ENCODE measurements at places on chromosomes 1 and 21.

GRCh38 chr1:109275706-109276345 lies 7.1 kb downstream of the PSRC1 start:
- no peaks in the 10 kb centered on the region for H3K36me3 ChIP-seq
- H3K27ac ChIP-seq = no peak overlapping the region
- no peaks in the 10 kb centered on the region for H3K27me3 ChIP-seq
- peaks cover 4% of the 10 kb centered on the region for H3K4me1 ChIP-seq
- no peak for DNase-seq

DNA sequence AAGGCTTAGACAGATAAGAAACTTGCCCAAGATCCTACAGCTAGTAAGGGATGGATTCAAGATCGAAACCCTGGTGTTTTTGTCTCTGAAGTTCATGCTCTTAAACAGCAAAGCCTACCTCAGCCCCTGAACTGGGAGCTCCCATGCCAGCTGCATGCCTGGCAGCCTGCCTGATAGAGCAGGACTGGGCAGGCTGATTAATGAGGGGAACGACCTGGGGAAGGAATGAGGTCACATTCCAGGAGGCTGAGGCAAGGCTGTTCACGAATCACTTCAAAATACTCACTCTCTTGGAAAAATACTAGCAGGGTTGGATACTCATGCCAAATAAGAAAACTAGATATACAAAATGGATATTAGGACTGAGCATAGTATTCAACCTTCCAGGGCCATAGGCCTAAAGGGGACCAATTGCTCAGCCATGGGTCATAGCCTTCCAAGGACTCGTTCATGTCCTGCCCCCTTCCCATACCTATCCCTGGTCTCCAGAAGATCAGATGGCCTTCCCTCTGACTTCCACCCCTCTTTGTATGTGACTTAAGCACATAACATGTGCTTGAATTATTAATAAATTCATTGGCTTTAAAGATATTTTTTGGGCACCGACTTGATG lies 15.6 kb upstream of the TACSTD2 start:
- peaks cover 27% of the 10 kb centered on the region for H3K27me3 ChIP-seq
- no peak for DNase-seq
- H3K36me3 ChIP-seq = no peaks in the 10 kb centered on the region

DNA sequence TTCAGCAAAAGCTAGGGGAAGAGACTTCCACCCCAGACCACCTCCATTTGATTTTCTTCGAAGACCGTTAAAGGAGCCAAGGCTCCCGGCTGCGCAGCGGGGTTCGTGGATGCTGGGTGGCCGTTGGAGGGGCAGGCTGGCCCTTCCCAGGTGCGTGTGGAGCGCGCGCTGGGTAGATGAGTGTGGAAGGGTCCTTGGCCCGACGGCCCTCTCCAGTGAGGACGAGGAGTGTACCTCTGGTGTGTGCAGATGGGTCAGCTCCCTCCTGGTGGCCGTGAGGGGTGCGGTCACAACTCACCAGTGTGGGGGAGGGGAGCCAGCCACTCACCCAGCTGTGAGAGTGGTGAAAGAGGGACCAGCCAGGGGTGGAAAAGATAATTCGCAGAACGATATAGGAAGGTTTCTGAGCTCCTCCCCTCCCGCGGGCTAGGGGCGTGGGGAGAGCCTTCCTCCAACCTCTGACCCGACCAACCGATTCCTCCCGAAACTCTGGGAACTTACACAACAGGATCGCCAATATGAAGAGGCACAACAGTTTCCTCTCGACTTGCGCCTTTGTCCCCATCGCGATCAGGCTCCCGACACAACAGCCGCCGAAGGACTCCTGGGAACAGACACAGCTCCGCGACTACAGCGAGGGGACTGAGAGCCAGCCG lies at the start of gene F11R:
F11R (minus strand) TSS at position 644 of the 656 bp plus-strand sequence; CDS start at position 565, 79 bp downstream.
- peaks cover 36% of the 10 kb centered on the region for H3K4me1 ChIP-seq
- DNase-seq = no peak
- H3K27ac ChIP-seq = peak within 1 kb of the TSS; percentile 73
- H3K27me3 ChIP-seq = no peaks in the 10 kb centered on the region
- no peaks in the 10 kb centered on the region for H3K36me3 ChIP-seq

DNA sequence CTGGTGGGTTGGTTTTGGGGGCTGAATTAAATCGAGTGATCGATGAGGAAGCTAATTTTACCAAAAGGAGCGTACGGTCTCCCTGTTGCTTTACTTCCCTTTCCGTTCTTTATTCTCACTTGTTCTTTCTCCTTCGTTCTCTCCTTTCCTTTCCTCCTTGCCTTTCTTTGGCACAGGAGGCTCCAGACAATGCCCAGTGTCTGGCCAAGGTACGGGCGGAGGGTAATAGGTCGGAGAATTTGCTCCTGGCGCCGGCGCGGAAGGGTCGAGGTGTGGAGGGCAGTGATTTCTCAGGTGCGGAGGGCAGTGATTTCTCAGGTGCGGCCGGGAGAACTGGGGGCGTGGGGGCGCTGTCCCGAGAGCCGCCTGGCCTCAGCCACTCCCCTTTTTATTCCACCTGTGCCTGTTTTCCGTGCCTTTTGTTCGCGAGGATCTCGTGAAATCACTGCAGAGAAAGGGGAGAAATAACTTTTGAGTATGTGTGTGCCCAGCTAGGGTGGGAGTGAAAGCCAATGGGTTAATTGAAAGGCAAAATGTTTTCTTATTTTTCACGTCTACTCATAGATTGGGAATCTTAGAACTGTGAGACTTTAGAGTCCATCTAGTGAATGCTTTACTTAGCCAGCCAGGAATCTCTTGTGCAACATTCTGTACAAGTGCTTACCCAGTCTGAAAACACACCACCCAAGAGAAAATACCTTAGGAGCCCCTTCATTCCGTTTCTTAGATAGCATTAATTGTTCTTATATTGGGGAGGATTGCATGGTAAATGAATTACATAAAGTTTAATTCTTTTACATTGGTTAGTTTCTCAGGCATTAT lies 1.3 kb downstream of the FNBP1L start:
- H3K4me1 ChIP-seq = peaks cover 18% of the 10 kb centered on the region
- H3K27me3 ChIP-seq = peaks cover 63% of the 10 kb centered on the region
- no peaks in the 10 kb centered on the region for H3K36me3 ChIP-seq
- H3K27ac ChIP-seq = no peak overlapping the region

DNA sequence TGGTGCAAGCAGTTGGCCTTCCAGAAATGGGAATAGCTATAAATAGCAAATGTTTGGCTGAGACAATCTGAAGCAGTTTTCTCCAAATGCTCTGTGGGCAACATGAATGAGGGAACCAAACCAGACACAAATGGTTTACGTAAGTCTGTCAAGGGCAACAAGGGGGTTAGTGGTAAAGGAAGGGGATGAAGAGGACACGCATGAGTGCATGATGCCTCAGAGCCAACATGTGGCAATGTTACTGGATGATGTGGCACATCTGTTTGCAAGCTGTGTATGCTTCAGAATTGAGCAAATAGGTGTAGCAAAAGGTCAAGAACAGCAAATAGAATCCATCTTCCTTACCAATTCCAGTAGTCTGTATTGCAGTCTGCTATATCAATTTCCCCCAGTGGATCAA lies 76.3 kb upstream of the LMO4 start:
- no peak overlapping the region for H3K4me3 ChIP-seq
- H3K27ac ChIP-seq = no peak overlapping the region
- H3K36me3 ChIP-seq = no peaks in the 10 kb centered on the region
- peaks cover 44% of the 10 kb centered on the region for H3K27me3 ChIP-seq
- no peaks in the 10 kb centered on the region for H3K4me1 ChIP-seq
- no peak for DNase-seq

DNA sequence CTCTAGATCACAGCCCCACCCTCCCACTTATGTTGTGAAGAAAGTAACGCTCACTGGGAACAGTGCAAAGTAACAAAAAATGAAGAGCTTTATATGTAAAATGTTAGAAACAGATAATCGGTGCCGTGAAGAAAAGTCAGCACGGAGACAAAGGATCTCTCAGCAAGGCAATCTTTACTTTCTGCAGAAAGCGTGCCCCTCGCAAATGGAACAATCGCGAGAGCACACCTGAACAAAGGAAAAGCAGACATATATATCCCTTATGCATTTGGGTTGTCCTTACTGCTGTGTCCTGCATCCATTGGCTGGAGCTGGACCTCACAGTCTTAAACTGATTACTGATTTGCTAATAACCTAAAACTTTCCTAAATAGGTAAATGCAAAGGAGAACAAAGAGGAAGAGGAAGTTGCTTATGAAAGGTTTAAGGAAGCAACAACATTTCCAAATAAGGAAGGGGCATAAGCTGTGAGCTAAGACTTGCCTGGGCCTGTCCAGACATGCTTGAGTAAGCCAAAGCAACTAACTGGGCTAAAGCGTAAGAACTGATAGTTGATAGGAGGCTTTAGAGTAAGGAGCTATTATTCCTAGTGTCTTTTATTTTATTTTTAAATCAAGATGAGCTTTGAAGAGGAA lies 89.7 kb downstream of the GTF2B start:
- no peak overlapping the region for H3K27ac ChIP-seq
- no peak for DNase-seq
- peaks cover 13% of the 10 kb centered on the region for H3K36me3 ChIP-seq
- no peaks in the 10 kb centered on the region for H3K27me3 ChIP-seq

GRCh38 chr1:110255392-110255787 lies 45.3 kb downstream of the KCNC4 start:
- peaks cover 18% of the 10 kb centered on the region for H3K4me1 ChIP-seq
- no peak for DNase-seq
- no peaks in the 10 kb centered on the region for H3K27me3 ChIP-seq

DNA sequence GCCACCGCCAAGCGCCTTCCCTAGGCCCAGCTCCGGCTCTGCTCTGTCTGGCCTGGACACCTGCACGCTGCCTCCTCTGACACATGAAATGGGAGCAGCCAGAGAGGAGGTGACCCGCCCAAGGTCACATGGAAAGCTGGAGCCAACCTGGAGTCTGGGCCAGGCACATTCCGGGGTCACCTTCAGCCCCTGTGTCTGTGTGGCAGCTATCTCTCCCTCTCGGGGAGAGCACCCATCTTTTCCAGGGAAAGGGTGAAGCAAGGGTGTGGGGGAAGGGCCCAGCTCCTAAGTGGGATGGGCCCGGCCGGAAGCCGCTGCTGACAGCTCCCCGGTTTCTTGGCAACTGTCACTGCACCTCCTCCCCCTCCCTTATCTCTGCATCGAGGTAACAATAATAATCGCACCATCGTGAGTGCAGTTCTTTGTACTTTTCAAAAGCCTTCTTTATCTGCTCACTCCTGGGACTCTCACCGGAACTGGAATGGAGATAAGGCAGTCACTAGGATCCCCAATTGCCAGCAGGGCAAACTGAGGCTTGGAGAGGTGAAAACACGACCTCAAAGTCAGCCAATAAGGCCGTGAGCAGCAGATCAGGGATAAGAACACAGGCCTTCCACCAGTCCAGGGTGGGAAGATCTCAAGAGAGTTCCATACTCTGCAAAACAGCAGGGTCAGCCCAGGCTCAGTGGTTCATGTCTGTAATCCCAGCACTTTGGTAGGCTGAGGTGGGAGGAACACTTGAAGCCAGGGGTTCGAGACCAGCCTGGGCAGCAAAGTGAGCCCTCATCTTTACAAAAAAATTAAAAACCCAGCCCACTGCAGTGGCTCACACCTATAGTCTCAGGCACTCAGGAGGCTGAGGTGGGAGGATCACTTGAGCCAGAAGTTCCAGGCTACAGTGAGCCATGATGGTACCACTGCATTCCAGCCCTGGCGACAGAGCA lies 36.9 kb downstream of the RAP1GAP start:
- no peaks in the 10 kb centered on the region for H3K4me1 ChIP-seq
- peaks cover 17% of the 10 kb centered on the region for H3K27me3 ChIP-seq
- no peak overlapping the region for H3K27ac ChIP-seq

- no peak for DNase-seq
- no peak overlapping the region for H3K4me3 ChIP-seq
- H3K27ac ChIP-seq = no peak overlapping the region
- peaks cover 2% of the 10 kb centered on the region for H3K4me1 ChIP-seq
- no peaks in the 10 kb centered on the region for H3K36me3 ChIP-seq
These were observed 7.3 kb upstream of the CACNA1S start for GRCh38 chr1:201119206-201120197.

DNA sequence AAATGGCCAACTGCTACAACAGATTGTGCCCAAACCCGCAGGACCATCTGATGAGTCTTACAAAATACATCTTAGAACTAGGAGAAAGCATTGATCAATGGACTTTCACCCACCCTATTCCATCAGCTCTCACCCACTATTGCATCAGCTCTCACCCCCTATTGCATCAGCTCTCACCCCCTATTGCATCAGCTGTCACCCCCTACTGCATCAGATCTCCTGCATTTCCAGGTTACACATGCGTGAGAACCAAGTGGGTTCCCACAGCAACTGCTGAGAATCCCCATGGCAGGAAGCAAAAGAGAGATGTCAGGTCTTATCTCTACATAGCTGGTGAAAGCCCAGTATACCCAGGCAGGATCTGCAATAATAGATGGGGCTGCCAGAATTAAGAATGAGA lies 533.5 kb downstream of the LTN1 start:
- no peak for DNase-seq
- no peaks in the 10 kb centered on the region for H3K27me3 ChIP-seq
- H3K4me3 ChIP-seq = no peak overlapping the region
- no peaks in the 10 kb centered on the region for H3K4me1 ChIP-seq
- H3K36me3 ChIP-seq = no peaks in the 10 kb centered on the region

- peaks cover 13% of the 10 kb centered on the region for H3K36me3 ChIP-seq
- H3K27ac ChIP-seq = no peak overlapping the region
- no peaks in the 10 kb centered on the region for H3K27me3 ChIP-seq
- no peak overlapping the region for H3K4me3 ChIP-seq
- no peaks in the 10 kb centered on the region for H3K4me1 ChIP-seq
These were observed 31.0 kb upstream of the PLEKHO1 start for GRCh38 chr1:150118716-150119115.

- H3K4me1 ChIP-seq = peaks cover 26% of the 10 kb centered on the region
- H3K36me3 ChIP-seq = no peaks in the 10 kb centered on the region
- H3K4me3 ChIP-seq = no peak overlapping the region
- H3K27ac ChIP-seq = no peak overlapping the region
- no peak for DNase-seq
- peaks cover 21% of the 10 kb centered on the region for H3K27me3 ChIP-seq
These were observed 151.1 kb downstream of the ZNF281 start for GRCh38 chr1:200258447-200259375.

- no peak for DNase-seq
- no peak overlapping the region for H3K27ac ChIP-seq
- no peaks in the 10 kb centered on the region for H3K36me3 ChIP-seq
These were observed 176.5 kb downstream of the PSMG1 start for GRCh38 chr21:39006571-39007311.

DNA sequence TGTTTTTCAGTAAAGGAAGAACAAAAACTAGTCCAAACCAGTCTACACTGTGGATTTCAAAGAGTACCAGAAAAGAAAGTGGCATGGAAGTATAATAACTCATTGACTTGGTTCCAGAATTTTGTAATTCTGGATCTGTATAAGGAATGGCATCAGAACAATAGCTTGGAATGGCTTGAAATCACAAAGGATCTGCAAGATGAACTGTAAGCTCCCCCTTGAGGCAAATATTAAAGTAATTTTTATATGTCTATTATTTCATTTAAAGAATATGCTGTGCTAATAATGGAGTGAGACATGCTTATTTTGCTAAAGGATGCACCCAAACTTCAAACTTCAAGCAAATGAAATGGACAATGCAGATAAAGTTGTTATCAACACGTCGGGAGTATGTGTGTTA lies 21.3 kb downstream of the CHODL start:
- H3K4me3 ChIP-seq = no peak overlapping the region
- no peak overlapping the region for H3K27ac ChIP-seq
- no peaks in the 10 kb centered on the region for H3K36me3 ChIP-seq
- H3K27me3 ChIP-seq = no peaks in the 10 kb centered on the region
- no peaks in the 10 kb centered on the region for H3K4me1 ChIP-seq
- no peak for DNase-seq

- H3K4me1 ChIP-seq = peaks cover 53% of the 10 kb centered on the region
- peak overlapping the region; percentile 85 for H3K4me3 ChIP-seq
- H3K27me3 ChIP-seq = peaks cover 3% of the 10 kb centered on the region
- no peaks in the 10 kb centered on the region for H3K36me3 ChIP-seq
- peak overlapping the region; percentile 98 for H3K27ac ChIP-seq
These were observed 4.5 kb downstream of the ADARB1 start for GRCh38 chr21:45078877-45079281.

- H3K4me3 ChIP-seq = no peak overlapping the region
- H3K36me3 ChIP-seq = no peaks in the 10 kb centered on the region
- no peak overlapping the region for H3K27ac ChIP-seq
These were observed 121.5 kb upstream of the CACHD1 start for GRCh38 chr1:64348270-64348960.

Data from natural killer cell treated with Interleukin-12 subunit alpha and Interleukin-12 subunit beta and Interleukin-15 and Interleukin-18, amount 100 ng/mL, for 72 hours (primary cell).